ENCODE measurements at places on chromosomes 6 and 20.

DNA sequence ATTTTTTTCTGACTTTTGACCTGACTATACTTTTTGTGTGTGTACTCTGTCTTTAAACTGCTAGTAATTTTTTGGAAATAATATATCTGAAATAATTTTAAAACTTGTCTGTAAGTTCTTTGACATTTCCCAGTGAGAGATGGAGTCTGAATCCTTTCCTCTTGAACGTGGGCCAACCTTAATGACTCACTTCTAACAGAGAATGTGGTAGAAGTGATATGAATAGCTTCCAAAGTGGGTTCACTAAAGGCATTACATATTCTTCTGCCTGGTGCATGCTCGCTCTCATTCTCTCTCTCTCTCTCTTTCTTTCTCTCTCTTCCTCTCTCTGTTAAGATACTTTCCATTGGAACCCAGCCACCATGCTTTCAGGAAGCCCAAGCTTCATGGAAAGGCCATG lies 108.7 kb upstream of the FERMT1 start:
- no peak for DNase-seq

- no peak for DNase-seq
Measured at GRCh38 chr6:151109361-151109760, 130.4 kb upstream of the AKAP12 start.

DNA sequence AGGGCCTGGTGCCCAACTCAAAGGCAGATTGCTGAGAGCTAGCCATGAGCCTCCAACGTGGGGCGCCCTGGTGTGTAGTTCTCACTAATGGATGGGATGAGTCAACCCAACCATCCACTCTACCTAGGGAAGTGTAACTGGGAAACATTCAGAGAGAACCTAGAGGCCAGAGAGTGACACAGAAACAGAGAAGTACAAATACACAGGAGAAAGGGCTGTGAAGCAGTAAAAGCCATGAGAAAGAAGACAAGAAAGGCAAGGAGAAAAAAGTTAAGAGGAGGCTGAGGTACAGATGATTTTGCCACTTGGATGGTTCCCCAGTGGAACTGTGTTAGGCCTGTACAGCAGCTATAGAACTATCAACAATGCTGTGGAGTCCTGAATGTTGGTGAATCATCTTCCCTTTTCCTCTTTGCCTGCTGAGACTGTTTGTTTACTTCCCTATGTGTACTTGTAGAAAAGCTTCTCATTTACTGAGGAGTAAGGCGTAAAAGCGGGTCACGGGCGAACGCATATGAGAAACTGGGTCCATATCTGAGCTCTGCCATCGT lies 39.0 kb downstream of the MAN1A1 start:
- no peak for DNase-seq

DNA sequence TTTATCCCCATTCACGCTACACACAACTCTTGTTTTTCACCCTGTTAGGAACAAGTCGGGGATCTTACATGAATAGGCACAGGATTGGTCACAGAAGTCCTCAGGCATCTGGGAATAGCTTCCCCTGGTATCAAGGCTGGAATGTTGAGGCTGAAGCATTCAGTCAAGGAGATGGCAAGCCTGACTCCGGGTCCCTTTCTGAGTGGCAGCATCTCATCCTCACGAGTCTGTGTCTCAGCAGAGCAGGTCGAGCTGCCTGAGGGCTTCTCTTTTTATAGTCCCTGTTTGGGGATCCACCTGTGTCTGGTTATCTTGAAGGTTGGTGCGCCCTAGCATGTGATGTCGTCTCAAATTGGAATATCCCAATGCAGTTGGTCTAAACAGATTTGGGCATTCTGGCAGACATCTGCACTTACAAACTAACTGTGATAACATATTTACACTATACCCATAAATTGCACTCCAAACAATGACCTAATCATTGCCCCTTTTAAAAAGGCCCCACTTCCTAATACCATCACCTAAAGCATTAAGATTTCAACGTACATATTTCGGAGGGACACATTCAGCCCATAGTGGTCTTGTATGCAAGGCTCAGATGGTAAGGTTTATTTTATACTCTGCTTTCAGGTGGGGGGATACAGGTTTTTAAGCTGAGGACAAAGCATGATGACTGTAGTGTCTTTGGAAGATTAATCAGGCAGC lies 112.7 kb upstream of the CLDN20 start:
- no peak for DNase-seq

DNA sequence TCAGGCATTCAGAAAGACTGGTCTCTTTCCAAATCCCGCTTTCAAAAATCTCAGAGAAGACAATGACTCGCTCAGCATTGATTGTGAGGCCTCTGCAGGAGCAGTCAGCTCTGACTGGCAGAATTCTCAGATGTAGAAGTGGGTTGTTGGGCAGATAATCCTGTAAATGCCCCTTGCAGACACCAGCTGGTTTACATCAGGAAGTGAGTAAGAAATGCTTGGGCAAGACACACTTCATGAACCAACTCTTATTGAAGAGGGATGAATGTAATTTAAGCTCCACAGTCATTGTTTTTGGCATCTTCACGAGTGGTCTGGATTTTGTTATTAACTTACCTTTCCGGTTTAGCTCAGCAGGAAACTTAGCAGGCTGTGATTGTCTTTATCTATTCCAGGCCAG lies 166.6 kb downstream of the PLCB4 start:
- DNase-seq: no peak
